BJ (cell line): ENCODE measurements at places on chromosomes 2 and 18.
A peak's percentile ranks its signal among the peaks of the same experiment; 100 is the strongest.

GRCh38 chr2:100200985-100201384 is 58.6 kb upstream of the AFF3 start:
- peak; percentile 21 for DNase-seq

GRCh38 chr2:48316753-48317750 is 212.9 kb upstream of the STON1 start:
- DNase-seq = no peak

DNA sequence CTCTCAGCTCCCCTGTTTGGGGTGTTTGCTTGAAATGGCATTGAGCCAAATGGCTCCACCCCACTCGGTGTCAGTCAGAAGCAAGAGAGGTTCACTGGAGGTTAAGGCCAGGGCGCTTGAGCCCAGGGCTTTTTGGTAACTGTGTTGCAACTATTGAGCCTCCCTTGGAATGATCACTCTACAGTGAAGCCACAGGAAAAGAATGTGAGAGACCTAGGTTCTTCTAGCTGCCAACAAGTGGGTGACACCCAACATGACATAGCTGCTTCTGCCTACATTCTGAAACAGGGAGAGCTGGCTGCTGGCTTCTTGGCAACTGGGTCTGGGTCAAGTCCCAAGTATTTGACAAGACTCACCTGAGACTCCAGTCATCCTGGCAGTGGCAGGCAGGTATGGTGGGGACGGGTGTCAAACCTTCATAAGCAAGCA is 7.1 kb upstream of the GRHL1 start:
- no peak for DNase-seq

DNA sequence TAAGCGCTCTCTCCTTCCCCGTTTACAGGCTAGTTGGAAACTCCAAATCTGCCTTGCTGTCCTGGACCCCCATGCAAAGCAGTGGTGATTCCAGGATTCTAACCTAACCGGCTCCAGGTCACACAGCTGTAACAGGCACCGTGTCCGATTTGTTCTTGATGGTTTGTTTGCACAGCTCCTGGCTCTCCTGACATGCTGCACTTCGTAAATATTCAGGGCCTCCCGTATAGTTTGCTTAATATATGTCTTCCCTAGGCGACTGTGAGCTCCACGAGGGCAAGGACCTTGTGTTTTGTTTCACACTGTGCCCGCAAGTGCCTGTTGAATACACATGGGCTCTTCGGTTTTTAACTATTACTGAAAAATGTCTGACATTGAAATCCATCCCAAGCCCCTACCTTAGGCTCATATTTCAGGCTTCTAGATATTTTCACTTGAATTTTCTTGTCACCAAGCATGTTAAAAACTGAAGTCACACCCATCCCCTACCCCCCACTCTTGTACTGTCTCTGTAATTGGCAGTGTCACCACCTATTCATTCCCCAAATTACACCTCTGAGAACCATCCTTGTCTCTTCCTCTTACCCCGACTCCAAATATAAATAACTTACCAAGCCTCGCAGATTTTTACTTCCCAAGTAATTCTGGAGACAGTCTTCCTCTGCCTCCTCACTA is 1.0 kb upstream of the PUM2 start:
- DNase-seq = no peak
